ENCODE measurements at places on chromosomes 1 and 21.

DNA sequence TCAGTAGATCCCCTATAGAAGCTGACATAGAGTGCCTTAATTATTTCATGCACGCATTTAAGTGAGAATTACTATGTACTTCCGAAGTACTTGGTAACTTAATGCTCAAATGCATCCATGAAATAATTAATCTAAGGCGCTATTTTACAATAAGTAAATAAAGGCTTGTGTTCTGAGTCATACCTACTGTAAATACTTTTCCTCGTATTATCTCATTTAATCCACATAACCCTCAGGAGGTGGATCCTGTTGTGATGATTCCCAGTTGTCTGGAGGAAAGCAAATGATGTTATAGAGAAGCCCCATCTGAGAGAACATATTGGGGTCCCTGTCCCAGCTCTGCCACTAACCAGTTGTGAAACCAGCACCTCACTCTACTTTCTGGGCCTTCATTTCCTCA lies 16.4 kb downstream of the SUSD4 start:
- no peak for DNase-seq

GRCh38 chr21:29647353-29647781 lies 292.4 kb downstream of the GRIK1 start:
- no peak for DNase-seq

DNA sequence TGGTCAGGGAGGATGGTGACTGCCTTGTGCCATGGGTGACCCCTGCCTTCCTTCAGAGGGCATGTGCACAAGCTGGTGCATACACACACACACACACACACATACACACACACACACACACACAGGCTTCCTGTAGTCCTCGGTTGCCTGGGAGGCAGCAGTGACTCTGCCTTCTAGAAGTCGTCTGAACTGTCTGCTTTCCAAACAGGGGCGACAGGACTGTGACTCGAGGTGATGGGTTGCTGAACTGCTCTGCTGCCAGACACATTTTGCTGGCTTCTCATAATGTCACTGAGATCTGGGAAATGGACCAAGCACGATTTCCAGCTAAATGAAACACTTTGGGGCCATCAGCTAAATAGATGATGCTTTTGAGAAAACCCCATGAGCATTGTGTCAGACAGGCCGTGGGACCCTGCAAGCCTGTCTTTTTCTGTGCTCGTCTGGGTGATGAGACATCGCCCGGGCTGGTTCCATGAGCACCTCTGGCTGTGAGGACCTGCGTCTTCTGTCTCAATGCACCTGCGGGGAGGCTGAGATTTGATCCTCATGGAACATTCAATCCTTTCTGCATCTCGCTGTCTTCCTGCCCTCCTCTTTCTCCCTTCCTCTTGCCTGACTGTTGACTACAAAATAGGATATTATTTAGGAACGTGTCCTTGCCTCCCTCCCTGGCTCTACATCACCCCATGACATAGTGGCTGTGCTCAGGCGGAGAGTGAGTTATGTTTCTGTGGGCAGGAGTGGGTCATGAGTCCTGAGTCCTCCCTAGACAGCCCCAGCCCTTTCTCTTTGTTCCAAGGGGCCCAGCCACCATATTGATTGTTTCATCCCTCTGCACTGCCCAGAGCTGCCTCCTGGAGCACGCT lies 436.8 kb downstream of the CAMTA1 start:
- DNase-seq: no peak

DNA sequence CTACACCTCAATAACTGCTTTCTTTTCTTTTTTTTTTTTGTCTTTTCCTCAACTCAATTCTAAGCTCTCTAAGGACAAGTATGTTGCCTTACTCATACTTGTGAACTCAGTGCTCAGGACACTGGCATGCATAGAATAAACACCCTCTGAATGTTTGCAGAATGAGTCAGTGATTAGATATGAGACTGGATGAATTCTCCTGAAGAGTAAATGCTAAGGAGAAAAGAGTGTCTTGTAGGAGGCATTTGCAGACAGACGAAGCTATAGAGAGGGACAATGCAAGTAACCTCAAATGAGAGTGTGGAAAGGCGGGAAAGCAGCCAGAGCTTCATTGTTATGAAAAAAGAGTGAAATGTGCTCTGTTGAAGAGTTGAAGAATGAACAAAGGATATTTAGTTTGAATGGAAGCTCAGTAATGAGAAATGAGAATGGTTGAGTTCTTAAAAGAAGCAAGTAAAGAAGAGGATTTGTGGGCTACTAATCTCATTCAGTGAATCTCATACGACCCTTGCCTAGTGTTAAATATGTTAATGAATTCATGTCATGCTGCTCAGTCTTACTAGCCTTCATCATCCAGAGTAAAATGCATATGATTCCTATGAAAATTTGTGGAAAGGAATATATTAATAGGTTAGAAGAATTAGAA lies 166.1 kb upstream of the DPYD start:
- DNase-seq: no peak

DNA sequence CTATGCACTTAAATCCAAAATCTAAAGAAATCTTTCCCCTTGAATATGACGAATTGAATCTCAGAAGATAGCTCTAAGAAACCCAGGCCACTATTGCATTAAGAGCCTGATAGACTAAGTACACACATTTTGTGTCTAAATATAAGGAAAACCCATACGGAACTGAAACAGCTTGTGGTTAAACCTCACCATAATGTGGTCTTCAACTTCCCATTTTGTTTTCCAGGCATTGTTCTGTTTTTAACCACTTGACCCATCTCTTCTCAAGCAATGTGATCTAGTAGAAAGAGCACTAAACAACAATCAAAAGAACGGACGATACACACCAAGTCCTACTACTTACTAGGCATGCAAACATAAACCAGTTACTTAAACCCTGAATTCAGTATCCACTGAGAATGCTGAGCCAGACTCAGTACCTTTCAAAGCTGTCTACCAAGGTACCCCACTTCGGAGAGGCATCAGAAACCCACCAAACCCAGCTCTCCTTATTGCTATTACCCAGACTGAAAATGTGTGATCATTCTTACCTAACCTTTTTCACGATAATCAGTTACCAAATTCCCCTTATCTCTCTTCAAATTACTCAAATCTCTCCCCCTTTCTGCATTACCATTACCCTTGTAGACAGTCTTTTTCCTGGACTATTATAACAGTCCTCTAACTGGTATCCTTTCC lies 12.8 kb downstream of the OTUD7B start:
- no peak for DNase-seq

DNA sequence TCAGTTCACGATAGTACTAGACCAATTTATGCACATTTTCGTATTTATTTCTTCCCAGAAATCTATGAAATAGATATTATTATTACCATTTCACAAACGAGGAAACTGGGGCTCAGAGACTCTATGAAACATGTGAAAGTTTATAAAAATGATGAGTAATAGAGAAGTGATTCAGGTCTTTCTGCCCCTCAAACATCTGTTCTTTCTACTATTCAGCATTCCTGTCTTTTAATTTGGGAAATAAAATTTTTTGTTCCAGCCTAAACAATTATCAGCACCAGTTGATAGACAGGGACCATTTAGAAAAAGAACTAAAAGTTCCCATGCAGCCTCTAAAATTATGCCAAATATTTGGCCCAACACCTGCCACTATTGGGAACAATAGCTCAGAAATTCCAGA lies 585.1 kb downstream of the PTPRC start:
- DNase-seq: no peak

- no peak for DNase-seq
Observed at GRCh38 chr1:15678578-15678977, 5.5 kb upstream of the PLEKHM2 start.

- DNase-seq: no peak
Observed at GRCh38 chr1:77339326-77339725, 57.5 kb downstream of the AK5 start.

DNA sequence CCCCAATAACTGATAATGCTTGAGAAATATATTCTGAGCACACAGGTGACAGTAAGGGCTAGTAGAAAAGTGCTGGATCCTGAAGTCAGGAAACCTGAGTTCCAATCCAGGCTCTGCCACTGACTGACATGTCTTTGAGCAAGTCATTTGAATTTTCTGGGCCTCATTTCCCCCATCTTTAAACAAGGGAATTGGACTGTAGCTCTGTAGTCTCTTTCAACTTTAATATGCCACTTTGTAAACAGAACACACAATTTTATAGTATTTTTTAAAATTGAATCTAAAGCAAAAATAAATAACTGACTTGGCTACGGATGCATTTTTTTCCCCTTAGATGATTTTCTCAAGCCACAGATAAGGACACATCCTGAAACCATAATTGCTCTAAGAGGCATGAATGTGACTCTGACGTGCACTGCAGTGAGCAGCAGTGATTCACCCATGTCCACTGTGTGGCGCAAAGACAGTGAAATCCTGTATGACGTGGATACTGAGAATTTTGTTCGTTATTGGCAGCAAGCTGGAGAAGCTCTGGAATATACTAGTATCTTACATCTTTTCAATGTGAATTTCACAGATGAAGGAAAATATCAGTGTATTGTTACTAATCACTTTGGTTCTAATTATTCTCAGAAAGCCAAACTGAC lies 37.0 kb downstream of the LRIG2 start:
- DNase-seq: no peak

- DNase-seq: no peak
Observed at GRCh38 chr1:1964811-1965210, 38.8 kb downstream of the CFAP74 start.
